ENCODE measurements at places on chromosomes 6 and 20.

GRCh38 chr20:59977086-59977485, 18.9 kb downstream of the CDH26 start:
- no peak for DNase-seq

- no peak for DNase-seq
These were observed 83.2 kb upstream of the EYA2 start for GRCh38 chr20:46811224-46812084.

GRCh38 chr6:75830959-75831885, 82.2 kb downstream of the MYO6 start:
- no peak for DNase-seq

DNA sequence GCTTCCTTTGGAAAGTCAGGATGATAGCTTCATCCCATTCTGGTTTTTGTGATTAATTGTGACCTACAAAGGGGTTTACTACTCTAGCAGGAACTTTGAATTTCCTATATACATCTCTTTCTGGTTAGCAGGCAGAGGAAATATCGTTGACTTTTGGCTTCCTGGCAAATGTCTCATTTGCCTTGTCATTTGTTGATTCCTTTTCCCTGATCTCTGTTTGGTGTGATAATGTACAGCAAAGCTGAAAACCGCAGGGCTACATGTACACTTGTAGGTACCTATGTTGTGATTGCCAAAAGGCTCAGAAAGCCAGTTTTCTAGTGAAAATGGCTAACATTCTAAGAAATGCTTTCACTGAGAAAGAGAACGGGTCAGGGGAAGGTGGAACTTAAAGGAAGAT, 44.3 kb downstream of the TOP1 start:
- no peak for DNase-seq

DNA sequence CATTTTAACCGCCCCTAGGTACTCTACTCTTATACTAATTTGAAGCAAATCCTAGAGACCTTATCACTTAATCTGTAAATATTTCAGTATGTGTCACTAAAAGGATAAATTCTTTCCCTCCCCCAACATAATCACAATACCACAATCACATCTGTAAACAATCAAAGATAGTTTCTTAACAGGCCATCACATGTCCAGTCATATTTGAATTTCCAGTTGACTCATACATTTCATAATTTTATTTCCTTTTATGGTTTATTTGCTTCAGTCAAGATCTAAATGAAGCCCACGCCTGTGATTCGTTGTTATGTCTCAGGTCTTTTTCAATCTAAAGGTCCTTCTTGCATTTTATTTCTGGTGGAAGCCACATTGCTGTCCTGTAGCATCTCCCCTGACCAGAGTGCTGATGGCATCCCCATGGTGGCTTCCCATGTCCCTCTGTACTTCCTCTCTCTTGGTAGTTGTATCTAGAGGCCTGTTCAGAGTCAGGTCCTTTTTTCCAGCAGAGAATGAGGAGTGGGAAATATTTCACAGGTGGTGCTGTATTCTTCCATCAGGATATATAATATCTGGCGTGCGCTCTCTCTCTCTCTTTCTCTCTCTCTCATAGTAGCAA, 128.6 kb upstream of the SLC22A23 start:
- DNase-seq: no peak

DNA sequence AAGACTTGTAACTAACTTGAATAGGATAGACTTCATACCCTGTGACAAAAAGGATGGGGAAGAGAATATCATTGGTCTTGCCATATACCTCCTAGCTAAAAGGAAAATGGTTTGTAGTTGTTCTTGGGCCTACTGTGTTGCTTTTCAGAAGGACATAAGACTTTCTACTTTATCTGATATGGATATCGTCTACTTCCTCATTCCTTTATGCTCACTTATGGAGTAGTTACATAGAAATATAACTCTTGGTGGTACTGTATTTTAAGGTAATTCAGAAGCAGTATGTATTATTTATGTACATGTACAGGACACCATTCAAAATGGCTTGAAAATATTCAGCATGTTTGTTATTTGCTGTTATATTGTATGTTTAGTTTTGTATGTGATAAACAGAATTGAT, 8.0 kb downstream of the FAM217B start:
- no peak for DNase-seq

GRCh38 chr6:33742092-33742491, 4.6 kb downstream of the IP6K3 start:
- DNase-seq: no peak

GRCh38 chr6:87904011-87904410, 143.6 kb upstream of the SPACA1 start:
- no peak for DNase-seq

DNA sequence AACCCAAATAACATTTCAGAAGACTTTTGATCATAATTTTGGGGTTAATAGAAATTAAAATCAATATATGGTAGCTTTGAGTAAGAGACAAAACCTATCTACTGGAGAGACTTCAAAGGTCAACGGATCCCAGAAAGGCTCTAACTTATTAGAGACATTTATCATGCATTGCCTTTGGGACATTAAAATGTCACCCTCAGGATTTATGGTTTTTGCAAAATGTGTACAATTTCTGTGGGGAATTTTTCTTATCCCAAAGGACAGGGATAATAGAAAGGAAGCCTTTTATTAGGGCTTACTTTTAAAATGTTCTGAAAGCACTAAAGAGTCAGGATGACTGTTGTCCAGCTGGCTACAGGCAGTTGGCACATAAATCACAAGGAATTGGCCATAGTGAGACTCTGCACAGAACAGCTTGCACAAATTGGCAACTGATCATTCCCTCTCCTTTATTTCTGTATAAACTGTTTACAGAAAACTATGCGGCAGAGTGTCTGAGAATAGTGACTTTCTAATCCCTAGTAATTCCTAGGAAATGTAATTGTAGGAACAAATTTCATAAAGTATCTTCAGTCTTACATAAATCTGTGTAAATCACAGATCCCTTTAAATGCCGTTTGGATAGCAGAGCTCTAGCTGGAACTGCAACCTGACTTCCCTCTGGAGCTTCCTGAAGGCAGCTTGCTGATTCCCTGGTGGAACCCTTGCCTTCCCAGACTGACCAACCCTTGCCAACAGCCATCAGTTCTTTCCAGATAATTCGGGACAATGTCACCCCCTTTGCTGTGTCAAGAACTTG, 201.1 kb upstream of the PREP start:
- DNase-seq: no peak

- DNase-seq: no peak
These were observed 27.4 kb upstream of the VAPB start for GRCh38 chr20:58361481-58362205.

GRCh38 chr6:88366672-88367071, 200.5 kb upstream of the CNR1 start:
- DNase-seq: no peak

GRCh38 chr6:128736780-128737179, 146.2 kb upstream of the LAMA2 start:
- DNase-seq: no peak

DNA sequence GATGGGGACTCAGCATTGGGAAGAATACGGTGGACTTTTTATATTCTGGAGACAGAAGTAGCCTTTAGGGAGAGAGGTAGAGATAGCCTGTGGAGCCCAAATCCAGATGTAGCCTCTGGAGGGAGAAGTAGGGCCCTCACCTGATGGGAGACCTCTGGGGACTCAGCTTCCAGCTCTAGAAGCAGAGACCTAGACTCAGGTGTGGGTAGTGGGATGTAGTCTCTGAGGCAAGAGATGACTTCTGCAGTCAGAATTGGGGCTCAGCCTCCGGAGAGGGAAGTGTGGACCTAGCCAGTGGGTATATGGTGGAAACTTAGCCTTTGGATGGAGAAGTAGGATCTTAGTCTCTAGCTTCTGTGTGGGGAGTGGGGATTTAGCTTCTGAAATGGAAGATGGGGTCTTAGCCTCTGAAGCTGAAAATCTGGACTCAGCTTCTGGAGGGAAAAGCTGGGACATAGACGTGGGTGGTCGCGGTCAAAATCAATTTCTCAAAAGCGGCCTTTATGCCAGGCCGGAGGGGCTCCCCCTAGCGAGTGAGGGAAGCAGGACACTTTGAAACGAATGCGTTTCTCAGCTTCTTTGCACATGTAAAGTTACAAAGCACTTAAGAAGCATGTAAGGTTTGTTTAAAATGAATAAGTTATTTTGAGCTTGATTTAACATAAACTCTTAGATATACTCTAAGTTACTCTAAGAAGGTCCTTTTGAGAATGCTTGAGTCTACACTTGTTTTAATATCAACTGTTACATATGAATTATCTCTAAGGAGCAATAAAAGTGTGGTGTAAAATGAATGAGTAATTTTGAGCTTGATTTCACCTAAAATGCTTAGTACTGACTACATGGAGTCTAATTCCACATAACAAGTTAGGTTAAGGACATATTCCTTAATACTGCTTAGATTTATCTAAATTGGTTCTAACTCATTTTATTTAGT, 12.9 kb upstream of the ZNF343 start:
- no peak for DNase-seq

DNA sequence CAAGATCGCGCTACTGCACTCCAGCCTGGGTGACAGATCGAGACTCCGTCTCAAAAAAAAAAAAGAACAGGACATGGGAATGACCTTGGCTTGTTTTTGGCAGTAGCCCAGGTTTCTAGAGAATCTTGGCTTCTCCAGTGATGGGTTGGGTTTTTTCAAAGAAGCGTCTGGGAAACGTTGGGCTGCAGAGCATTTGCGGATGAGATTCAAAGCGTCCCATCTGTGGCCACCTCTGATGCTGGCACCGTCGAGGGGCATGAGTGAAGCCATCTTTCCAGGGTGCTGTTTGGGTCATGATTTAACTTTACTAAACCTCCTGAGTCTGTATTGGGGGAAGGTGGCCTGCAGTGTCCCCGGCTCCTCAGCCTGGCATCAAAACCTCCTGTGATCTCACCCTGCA, 43.2 kb upstream of the SRF start:
- DNase-seq: no peak

DNA sequence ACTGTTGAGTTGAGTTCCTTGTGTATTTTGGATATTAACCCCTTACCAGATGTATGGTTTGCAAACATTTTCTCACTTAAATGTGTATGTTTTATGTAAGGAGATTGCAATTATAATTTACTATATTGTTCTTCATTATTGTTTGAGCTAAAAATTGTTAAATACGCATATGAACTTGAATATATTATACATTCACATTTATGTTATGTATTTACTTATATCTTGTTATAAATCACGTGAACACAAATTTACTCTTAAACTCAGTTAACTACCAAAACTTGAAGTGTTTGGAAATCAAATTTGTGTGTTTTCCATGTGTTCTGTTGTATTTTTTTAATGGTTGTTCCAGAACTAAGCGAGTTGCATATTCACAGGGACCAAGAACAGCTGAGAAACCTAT, 18.3 kb downstream of the CDC40 start:
- no peak for DNase-seq

GRCh38 chr6:148274809-148275208, 67.8 kb upstream of the SASH1 start:
- DNase-seq: no peak

DNA sequence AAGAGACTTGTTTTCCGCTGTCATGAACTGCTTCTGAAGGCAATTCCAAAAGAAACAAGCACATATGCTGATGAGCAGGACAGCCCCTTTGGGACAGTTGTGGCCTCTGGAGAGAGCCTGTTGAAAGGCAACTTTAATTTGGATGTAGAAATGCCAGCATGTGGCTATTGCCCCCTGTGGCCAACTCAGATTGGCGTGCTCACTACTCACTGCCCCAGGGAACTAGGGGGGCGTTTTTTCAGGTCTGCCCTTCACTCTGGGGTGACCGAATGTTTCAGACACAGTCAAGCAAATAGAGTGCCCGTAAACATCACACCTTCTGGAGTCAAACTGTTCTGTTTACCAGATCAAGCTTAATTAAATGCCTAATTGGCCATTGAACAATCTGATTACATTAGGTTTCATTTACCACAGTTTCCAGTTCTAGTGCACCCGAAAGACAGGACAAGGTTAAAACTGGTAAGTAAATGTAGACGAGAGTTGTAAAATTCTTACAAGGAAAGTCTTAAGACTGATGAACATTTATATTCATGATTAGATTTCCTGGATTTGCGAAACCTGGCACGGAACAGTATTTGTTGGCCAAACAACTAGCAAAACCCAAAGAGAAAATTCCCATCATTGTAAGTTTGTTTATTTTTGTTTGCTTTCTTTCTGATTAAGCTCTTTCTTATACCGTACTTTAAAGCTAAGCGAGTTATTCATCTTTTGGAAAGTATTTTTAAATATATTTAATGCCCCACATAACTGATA, 75.9 kb upstream of the SYNJ2 start:
- no peak for DNase-seq
